Lung (tissue), 17 donors: ENCODE measurements at places on chromosomes 7 and 10. TPM values are rescaled to one million over a fixed set of nuclear protein-coding genes. Genes with fewer than 3 reads are reported as not detected.
A peak's percentile ranks its signal among the peaks of the same experiment; 100 is the strongest.

- H3K27ac ChIP-seq: no peak overlapping the region
- no peaks in the 10 kb centered on the region for H3K36me3 ChIP-seq
- DNase-seq: no peak
- H3K4me3 ChIP-seq: no peak overlapping the region
- peaks cover 14% of the 10 kb centered on the region for H3K4me1 ChIP-seq
Observed at GRCh38 chr7:39075210-39075609, 97.5 kb downstream of the POU6F2 start.

The ABCB4 gene
- total RNA-seq: 0.68 TPM

DNA sequence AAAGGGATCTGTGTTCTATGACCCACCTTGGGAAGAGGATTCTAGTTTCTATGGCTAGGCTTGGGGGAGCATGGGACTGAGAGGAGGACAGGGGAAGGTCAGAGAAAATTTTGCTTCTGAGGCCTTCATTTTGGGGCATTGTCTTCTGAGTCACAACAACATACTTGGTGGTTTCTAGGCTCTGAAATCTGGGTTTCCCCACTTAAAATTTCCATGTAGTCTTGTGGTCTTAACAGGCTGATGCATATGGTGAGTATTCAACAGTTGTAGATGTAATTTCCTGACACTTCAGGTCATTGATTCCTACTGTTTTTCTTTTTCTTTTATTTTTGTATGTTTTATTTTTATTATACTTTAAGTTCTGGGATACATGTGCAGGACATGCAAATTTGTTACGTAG is 88.5 kb downstream of the ANKRD7 start:
- no peaks in the 10 kb centered on the region for H3K4me1 ChIP-seq
- H3K36me3 ChIP-seq: no peaks in the 10 kb centered on the region
- no peak overlapping the region for H3K4me3 ChIP-seq
- no peak overlapping the region for H3K27ac ChIP-seq
- DNase-seq: no peak

DNA sequence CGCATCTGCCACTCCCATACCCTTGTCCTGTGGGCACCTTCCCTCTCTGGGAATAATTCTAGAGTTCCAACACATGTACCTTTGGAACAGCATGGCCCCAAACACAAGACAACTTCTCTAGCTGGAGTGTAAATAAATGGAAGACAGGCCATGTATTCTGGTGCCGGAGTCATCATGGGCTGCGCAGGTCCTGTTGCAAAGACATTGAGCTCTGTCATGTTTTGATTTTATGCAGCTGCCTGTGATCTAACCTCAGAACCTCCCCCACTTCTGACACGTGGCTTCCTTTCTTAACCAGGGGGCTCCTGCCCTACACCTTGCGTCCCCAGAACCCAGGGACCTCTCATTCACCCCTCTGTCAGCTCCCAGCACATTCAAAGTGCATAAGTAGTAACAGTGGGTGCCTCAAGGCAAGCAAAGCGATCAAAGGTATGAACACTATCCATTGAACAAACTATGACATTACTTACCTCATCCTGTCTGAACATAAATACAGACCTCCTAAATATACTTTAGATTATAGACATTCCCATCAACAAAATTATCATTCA is 219.9 kb downstream of the FGFR2 start:
- peaks cover 21% of the 10 kb centered on the region for H3K4me1 ChIP-seq
- H3K27me3 ChIP-seq: no peaks in the 10 kb centered on the region
- H3K4me3 ChIP-seq: no peak overlapping the region

GRCh38 chr10:69901628-69902505 is 100.2 kb downstream of the COL13A1 start:
- no peaks in the 10 kb centered on the region for H3K27me3 ChIP-seq
- peak; percentile 71 for DNase-seq
- H3K27ac ChIP-seq: no peak overlapping the region
- peaks cover 10% of the 10 kb centered on the region for H3K4me1 ChIP-seq
- H3K36me3 ChIP-seq: no peaks in the 10 kb centered on the region
